ENCODE measurements at places on chromosomes 16 and 17.

- no peak for DNase-seq
Observed at GRCh38 chr17:61422116-61422799, 22.6 kb downstream of the TBX2 start.

DNA sequence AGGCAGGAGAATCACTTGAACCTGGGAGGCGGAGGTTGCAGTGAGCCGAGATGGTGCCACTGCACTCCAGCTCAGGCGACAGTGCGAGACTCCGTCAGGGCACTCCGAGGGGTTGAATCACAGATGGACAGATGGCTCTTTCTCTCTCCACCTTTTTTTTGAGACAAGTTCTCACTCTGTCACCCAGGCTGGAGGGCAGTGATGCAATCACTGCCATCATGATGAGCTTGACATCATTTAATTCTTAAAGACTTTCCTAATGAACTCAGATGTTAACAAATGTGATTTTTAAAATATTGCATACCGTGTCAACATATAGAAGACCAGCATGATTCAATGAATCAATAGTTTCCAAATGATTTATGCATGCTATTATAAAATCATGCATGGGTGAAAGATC lies 3.5 kb downstream of the GDPD1 start:
- DNase-seq: no peak

GRCh38 chr16:76293980-76294379 lies 16.8 kb downstream of the CNTNAP4 start:
- no peak for DNase-seq

DNA sequence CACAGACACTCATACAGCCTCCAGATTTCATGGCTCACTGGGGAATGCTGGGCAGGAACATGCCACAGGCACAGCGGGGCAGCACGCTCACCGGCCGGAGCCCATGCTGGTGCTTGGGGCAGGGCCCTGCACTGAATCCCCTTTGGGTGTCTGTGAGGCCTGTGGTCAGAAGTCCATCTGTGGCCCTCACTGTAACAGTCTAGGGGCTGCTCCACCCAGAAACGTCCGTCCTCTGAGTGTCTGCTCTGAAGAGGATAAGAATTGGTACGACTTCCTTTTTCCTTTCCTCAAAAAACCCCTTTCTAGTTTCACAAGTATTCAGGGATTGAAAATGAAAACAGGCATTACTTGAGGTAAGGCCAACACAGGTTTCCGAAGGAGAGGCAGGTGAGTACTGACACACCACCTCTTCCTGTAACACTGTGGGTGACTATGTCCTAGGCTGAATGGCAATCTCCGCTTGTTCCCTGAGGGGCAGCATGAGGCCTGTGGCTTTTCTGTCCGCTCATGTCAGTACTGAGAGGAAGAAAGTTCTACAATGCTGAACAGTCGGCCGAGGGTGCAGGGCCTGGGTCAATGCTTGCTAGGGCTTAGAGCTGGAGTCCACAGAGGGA lies 42.5 kb downstream of the TMEM11 start:
- no peak for DNase-seq

All from activated CD8-positive, alpha-beta T cell treated with anti-CD3 and anti-CD28 coated beads, Interleukin-2, amount 10 ng/mL, durations not matched to agents 7 days and 5 days (primary cell).